ENCODE measurements at places on chromosomes 3 and 15.

DNA sequence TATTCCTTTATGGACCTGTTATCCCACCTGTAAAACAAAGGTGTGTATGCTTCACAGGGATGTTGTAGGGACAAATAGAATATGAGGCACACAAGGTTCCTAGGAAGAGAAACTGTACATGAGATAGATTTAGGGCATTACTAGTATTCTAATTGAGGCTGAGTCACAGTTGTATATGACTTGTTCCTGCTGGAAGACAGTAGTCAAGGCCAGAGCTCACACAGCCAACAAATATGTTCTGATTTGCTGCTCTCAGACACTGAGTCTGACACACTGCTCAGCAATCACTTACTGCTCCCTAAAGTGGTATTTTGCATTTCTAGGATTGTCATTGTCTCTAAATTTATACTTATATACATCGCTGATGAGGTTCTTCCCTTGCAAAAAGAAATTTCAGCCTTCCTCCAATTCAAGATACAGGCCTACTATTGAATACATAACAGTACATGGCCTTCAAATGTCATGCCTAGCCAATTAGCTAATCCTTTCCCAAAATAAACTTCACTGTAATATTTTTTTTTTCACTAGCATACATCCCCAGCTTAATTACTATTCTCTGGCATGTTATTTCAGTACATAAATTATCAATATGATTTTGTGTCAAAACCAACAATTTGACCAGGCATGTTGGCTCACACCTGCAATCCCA is 69.8 kb downstream of the TIGIT start:
- H3K36me3 ChIP-seq = no peaks in the 10 kb centered on the region
- no peaks in the 10 kb centered on the region for H3K4me1 ChIP-seq
- H3K27ac ChIP-seq = no peak overlapping the region
- no peak for DNase-seq
- H3K4me3 ChIP-seq = no peak overlapping the region
- no peaks in the 10 kb centered on the region for H3K27me3 ChIP-seq

DNA sequence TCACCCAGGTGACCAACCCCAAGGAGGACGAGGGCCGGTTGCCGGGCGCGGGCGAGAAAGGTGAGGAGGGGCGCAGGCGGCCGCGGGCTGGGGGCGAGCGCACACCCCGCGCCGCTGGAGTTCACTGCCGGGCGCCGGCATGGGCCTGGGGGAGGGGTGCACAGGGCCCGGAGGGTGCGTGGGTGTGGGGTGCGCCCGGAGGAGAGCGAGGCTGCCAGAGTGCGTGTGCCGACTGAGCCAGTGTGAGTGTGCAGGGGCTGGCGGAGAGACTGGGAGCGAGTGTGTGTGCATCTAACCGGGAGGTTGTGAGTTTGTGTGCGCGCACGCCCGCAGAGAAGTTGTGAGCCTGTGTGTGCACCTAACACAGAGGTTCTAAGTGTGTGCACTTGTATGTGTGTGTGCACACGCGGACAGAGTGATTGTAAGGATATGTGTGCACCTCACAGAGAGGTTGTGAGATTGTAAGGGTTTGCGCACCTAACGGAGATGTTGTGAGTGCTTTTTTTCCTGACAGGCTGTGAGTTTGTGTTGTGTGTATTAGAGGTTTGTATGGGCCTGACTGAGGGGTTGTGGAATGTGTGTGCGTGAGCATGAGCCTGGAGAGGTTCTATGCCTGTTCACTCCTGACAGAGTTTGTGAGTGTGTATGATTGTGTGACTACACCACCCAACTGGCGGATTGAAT is 681 bp downstream of the CTDSPL start:
- DNase-seq = peak; percentile 57
- no peaks in the 10 kb centered on the region for H3K36me3 ChIP-seq
- H3K27ac ChIP-seq = no peak overlapping the region
- H3K4me1 ChIP-seq = peaks cover 5% of the 10 kb centered on the region
- H3K4me3 ChIP-seq = peak overlapping the region; percentile 56

- no peaks in the 10 kb centered on the region for H3K36me3 ChIP-seq
- H3K4me1 ChIP-seq = no peaks in the 10 kb centered on the region
- H3K27ac ChIP-seq = no peak overlapping the region
- no peak overlapping the region for H3K4me3 ChIP-seq
- no peaks in the 10 kb centered on the region for H3K27me3 ChIP-seq
Observed at GRCh38 chr15:91199511-91199910, 99.5 kb downstream of the SV2B start.

DNA sequence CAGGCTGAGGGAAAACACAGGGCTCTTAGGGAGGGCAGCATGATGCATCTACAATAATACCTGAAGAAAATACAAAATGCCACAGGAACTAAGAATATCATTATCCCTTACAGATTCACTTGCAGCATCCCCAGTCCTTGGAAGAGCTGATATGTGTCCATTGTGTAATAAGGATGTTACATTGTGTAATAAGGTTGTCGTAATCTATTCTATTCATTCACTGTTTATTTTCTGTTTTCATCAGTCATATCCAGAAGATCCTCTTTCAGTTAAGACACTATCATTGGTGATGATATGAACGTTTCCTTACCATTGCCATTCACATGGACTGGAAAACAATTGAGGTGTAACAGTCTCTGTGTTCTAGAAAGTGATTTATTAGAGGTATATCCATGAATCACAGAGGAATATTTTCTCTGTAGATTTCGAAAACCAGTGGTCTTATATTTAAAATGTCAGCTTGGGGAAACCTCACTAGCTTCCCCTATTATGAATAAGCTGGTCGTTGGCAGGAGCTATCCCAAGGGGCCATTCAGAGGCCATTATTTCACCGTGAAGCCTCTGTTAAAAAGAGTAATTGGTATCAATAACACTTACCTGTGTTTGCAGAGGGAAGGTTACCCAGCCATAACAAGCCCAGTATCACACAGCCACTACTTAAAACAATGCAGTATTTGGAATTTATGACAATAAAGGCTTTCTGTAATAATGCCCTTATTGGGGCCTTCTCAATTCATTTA is 241.1 kb downstream of the ZNF385D start:
- no peak overlapping the region for H3K4me3 ChIP-seq
- H3K27ac ChIP-seq = no peak overlapping the region
- no peaks in the 10 kb centered on the region for H3K27me3 ChIP-seq

DNA sequence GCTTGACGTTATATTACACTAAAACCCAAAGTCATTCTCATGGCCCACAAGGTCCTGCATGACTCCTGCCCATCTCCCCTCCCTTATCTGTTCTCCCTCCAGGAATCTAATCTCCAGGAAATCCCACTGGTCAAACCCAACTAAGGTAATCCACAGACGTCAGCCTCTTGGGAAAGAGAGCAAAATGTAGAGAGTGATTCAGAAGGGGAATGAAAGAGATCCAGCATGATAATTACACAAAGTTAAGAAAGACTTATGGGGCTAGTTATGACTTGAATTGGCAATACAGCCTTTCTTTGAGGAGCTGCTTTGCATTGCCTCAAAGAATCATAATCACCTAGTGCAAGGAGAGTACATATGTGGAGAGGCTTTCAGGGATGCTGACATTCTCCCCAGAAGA is 137.8 kb upstream of the MYRIP start:
- peak; percentile 12 for DNase-seq
- H3K4me3 ChIP-seq = no peak overlapping the region
- no peaks in the 10 kb centered on the region for H3K36me3 ChIP-seq
- peaks cover 2% of the 10 kb centered on the region for H3K4me1 ChIP-seq
- H3K27ac ChIP-seq = no peak overlapping the region

- no peaks in the 10 kb centered on the region for H3K36me3 ChIP-seq
- H3K4me1 ChIP-seq = no peaks in the 10 kb centered on the region
- H3K27me3 ChIP-seq = no peaks in the 10 kb centered on the region
- H3K27ac ChIP-seq = no peak overlapping the region
- DNase-seq = peak; percentile 6
Observed at GRCh38 chr3:130354430-130354829, 9.0 kb downstream of the COL6A5 start.
